Activated T-helper 1 cell treated with Interleukin-2 at 50 U/mL for 16 hours (primary cell): ENCODE measurements at places on chromosomes 6 and 20.

DNA sequence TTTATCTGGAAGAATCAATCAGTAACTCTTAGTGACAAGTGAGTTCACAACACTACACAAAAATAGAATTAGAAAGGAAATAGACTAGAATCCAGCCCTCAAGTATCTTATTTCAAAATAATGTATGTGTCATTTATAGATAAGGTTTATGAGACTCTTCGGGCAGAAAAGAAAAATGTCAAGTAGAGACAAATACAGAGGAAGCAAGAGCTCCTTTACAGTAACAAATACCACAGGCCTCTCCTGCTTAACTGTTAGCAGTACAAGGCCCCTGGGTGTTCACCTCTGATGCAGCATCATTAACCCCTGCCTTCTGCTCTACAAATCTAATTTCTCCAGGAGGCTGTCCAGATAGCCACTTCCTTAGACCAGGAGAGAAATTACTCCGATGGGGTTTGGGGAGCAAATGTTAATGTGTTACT, 76.7 kb downstream of the UBE3D start:
- DNase-seq: no peak

- DNase-seq: no peak
Observed at GRCh38 chr20:46131396-46131795, 13.3 kb downstream of the CD40 start.

DNA sequence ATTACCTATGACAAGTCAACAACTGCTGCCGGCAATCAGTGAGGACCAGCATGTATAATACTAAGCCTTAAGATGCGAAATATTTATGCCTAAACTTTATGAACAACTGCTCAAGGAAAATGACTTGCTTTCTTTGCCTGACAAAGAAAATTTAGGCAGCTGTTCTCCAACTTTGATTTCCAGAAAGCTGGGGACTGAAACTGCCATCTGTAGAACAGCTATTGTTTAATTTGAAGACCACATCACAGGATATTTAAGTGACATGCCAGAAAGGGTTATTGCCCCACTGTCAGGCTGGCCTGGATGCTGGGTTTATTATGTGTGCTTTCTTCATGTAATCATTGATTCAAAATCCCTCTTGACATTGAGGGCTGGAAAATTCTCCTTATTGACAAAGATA, 153.9 kb upstream of the ENPP5 start:
- no peak for DNase-seq

GRCh38 chr20:47676912-47677634, 108.2 kb downstream of the SULF2 start:
- no peak for DNase-seq

- DNase-seq: no peak
Observed at GRCh38 chr6:154842833-154843232, 109.6 kb downstream of the SCAF8 start.

- no peak for DNase-seq
Observed at GRCh38 chr20:58573986-58574385, 58.8 kb upstream of the APCDD1L start.

DNA sequence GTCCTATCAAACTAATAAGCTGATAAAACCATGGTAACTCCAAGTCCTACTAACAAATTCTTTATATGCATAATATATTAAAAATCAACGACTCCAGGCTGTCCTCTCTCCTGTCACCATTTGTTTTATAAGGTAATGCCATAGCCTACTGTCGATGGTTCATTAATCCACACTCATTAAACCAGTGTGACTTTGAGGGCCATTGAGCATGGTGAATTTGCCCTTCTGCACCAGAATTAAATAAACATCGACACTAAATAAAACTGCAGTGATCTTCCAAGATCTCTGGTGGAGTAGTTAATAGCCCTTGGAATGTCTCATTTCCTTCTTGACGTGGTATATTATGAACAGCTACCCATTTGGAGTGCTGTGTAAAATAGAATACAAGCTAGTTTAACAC, 358.5 kb downstream of the CBLN4 start:
- no peak for DNase-seq

GRCh38 chr6:15430931-15431405, 185.1 kb downstream of the JARID2 start:
- no peak for DNase-seq

DNA sequence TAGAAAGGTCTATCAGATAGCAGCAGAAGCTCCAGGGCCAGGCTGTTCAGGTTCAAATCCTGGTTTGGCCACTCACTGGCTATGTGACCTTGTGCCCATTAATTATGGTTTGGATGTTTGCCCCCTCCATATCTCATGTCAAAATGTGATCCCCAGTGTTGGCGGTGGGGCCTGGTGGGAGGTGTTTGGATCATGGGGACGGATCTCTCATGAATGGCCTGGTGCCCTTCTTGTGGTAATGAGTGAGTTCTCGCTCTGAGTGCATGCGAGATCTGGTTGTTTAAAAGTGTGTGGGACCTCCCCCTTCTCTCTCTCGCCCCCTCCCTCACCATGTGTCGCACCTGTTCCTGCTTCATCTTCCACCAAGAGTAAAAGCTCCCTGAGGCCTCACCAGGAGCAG, 240.9 kb downstream of the LRFN2 start:
- no peak for DNase-seq

DNA sequence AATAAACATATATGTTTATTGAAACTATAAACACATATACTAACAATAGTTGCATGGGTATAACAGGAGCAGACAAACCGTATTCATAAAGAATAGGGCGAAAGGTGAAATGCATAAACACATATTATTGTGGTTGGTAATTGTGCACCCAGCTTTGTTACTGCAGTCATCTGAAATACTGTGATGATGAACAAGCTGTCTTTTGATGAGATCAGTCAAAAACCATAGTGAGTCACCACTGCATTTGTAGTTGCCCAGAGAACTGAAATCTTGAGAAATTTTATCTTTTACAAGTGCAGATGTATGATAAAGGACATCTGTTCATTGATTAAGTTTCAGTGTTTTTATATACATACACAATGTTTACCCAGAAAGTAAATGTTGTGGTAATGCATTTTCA, 133.7 kb downstream of the MYO6 start:
- no peak for DNase-seq

DNA sequence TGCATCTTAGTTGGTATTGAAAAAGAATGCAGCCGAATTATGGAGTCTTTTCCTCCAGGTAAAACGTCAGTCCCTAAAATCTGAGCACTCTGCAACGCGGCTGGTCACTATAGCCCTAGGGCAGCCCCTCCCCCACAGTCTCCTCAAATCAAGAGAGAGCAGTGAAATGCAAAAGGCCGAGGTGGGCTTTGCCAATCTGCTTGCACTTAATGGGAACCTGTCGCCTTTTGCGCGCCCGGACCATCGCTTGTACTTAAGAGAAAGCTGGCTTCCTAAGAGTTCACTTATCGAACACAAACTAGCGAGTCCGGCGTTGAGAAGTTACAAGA, 447 bp downstream of the MCM3 start:
- DNase-seq: no peak

GRCh38 chr6:100999034-100999597, 118.0 kb upstream of the ASCC3 start:
- no peak for DNase-seq

- DNase-seq: no peak
Observed at GRCh38 chr6:10403385-10404106, 11.3 kb downstream of the TFAP2A start.

DNA sequence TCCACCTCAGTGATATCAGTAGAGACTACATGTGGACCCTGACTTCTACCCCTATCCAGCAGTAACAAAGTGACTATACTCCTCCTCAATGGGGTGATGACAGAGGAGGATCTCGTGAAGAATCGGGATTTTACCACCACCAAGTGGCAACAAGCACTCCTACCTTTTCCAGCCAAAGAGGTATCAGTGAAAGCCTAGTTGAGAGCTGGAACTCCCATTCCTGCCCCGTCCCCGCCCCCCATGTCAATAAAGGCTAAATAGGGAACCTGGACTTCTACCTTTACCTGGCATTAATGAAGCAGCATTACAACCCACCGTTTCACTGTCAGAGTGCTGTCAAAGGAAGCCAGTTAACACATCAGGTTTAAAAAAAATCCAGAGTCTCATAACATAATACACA, 45.3 kb downstream of the RNF24 start:
- no peak for DNase-seq

DNA sequence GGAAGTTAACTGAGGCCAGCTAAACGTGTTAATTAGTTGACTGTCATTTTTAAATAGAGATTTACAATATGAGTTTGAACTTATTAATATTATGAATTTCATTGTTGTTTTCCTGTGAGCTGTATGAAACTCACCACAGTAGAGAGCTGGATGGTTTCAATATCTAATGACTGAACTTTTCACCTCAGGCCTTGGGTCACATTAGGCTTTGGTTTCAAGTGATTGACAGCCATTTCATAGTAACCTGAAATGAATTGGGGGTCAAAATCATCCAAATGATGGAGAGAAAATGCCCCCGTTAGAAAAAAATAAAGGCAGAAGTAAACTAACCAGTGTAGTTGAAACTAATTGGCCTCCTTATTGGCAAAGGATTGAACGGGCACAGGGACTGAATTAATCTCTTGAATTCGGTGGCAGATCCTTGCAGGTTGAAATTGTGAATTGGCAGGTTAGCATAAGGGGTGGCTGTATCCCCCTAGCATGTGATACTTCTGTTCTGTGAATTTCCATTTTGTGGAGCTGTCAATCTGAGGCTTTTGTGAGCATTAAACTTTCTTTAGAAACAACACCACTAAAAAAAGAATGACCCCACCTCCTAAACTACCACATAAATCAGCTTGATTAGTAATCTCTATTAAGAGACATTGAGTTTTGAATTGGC, 155.1 kb upstream of the MMS22L start:
- DNase-seq: no peak

GRCh38 chr6:112180095-112180820, 74.1 kb downstream of the LAMA4 start:
- DNase-seq: no peak

GRCh38 chr6:24537771-24538385, 43.1 kb downstream of the ALDH5A1 start:
- no peak for DNase-seq

DNA sequence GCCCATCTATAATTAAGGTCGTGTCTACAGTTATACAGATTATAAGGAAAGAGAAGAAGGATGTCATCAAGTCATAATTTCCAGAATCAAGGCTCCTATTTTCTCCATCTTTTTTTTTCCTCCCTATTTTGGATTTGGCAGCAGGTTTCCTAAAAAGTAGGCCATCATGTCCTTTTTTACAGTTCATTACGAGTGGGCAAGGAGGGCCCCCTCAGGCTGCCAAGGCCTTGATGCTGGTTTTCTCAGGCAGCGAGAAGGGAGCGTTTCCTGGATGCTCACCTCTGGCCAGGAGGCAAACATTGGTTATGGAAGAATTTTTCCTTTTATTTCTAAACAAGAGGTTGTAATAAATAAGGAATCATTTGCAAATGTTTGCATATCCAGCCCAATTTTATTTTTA, 414.6 kb downstream of the DHX35 start:
- DNase-seq: no peak

DNA sequence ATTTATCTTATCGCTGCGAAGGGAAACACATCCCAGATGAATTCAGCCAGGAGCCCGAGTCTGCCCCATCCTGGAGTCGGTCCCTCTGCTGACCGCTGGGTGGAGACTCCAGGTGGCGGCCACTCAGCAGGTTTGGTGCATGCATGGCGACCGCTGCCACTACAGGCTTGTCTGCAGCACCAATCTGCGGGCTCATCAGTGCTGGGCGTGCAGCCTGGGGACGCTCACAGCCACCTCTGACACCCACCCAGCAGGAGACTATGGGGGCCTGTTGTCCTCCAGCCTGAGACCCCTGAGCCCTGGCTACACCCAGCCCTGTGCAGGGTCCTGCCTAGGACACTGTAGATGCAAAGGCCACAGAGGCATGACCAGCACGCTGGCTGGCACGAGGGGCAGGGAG, 40.5 kb upstream of the GATA5 start:
- DNase-seq: no peak

DNA sequence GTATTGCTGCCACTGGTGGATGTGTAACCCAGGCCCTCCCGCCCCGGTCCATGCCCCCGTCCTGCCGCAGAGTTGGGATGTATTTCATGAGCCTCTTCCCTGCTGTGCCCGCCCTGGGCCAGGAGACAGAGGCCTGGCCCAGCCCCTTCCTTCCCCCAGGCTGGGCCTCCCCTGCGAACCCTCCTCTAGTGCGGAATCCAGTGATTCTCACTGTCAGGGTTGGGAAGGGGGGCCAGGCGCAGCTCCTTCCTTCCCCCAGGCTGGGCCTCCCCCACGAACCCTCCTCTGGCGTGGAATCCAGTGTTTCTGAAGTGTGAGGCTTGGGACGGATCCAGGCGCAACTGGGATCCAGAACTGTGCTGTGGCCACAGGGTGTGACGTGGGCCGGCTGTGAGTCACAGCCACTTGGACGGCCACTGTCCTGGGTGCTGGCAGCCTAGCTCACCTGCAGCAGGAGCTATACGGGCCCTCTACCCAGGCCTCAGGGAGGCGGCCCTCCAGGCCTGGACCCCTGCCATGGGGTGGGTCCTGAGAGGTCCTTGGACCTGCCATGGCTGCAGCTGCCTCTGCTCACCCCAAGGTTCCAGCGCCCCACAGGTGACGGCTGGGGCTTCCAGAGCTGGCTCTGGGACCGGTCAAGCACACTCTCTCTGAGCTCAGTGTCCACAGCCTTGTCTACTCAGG, 28.3 kb downstream of the COL20A1 start:
- no peak for DNase-seq

DNA sequence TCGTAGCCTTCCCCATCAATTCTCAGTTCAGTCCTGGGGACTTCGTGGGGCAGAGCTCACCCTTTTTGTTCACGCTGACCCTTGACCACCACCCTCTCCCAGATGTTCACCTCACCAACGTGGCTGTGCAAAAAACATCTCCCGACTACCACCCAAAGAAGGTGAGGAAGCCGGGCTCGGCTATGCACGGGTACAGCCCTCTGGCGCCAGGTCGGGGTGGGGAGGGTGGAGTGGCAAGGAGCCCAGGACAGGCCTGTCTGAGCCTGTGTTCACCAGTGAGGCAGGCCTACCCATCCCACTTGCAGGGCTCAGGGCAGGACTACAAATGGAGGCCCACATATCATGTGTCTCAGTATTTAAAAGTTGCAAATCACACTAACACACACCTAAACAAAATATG, 18.1 kb downstream of the PDRG1 start:
- DNase-seq: no peak

DNA sequence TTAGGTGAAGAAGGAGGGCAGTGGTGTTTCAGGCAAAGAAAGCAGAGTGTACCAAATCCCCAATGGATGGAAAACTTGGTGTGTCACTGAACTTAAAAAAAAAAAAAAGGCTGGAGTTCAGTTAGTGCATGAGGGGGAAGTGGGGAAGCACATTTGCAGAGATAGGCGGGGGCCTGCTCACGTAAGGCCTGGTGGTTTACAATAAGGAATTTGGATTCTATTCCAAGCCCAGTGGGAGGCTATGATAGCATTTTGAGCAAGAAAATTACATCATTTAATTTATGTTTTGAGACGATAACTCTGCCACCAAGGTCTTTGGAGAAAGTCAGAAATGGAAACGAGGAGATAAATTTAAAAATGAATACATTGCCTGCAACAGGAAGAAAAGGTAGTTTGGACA, 225.5 kb downstream of the EYA4 start:
- DNase-seq: no peak
